CD8-positive, alpha-beta memory T cell (primary cell): ENCODE measurements at places on chromosomes 7 and 10. TPM values are rescaled to one million over a fixed set of nuclear protein-coding genes. Genes with fewer than 3 reads are reported as not detected.

DNA sequence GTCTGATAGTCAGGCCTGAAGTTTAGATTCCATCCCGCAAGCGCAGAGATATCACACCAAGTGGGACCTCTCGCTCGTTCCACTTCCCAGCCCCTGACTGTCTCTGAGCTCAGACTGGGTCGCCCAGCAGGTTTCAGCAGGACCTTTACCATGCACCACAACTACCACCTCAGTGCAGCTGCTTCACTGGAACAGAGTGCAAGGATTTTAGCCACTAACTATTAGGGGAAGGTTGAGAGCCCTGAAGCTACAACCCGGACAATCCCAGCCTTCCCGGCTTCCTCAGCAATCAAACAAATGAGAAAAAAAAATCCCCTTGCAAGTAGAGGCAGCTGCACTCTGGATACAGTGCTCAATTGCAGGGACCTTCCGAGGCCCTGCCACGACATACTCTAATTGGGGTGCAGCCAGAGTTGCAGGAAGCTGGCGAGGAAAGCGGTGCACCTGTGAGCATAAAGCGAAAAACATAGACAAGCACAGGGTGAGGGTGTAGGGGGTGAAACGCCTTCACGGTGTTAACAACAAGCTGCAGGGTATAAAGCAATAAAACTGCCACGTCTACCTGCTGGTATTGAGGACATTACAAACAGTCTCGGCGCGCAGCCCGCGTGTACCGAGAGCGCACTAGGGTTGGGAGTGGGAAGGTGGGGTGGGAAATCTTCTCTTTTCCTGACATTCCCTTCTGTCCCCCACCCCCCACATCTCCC, 2.6 kb upstream of the DLX6 start:
- DNase-seq: no peak

The CLDN4 gene
- total RNA-seq: 0.15 TPM

The TMEM270 gene
- total RNA-seq: not detected

- no peak for DNase-seq
Measured at GRCh38 chr10:88047579-88047978, 184.2 kb downstream of the PTEN start.

GRCh38 chr7:83984076-83984475, 210.5 kb downstream of the SEMA3A start:
- DNase-seq: no peak

GRCh38 chr7:99737726-99738125, 2.7 kb upstream of the CYP3A7 start:
- no peak for DNase-seq

- DNase-seq: no peak
Measured at GRCh38 chr7:4227105-4228010, 454.7 kb upstream of the FOXK1 start.

DNA sequence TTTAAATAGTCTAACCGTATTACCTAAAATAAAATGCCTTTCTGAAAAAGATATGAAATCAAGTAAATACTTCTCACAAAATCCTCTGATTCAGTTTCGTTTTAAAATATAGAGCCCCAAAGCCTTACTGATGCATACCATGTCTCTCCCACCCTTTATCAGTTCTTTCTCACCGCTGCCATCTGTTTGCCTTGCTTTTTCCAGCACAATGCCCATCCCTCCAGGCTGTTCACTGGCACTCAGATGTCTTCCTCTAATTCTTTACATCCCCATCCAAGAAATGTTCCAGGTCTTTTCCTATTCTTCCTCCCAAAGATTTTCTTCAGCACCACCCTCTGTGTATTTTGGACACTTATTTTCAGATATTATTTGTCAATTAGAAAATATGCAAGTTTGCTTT, 116.5 kb upstream of the LRRN3 start:
- no peak for DNase-seq

The PTPRN2 gene
- 0.42 TPM for total RNA-seq

DNA sequence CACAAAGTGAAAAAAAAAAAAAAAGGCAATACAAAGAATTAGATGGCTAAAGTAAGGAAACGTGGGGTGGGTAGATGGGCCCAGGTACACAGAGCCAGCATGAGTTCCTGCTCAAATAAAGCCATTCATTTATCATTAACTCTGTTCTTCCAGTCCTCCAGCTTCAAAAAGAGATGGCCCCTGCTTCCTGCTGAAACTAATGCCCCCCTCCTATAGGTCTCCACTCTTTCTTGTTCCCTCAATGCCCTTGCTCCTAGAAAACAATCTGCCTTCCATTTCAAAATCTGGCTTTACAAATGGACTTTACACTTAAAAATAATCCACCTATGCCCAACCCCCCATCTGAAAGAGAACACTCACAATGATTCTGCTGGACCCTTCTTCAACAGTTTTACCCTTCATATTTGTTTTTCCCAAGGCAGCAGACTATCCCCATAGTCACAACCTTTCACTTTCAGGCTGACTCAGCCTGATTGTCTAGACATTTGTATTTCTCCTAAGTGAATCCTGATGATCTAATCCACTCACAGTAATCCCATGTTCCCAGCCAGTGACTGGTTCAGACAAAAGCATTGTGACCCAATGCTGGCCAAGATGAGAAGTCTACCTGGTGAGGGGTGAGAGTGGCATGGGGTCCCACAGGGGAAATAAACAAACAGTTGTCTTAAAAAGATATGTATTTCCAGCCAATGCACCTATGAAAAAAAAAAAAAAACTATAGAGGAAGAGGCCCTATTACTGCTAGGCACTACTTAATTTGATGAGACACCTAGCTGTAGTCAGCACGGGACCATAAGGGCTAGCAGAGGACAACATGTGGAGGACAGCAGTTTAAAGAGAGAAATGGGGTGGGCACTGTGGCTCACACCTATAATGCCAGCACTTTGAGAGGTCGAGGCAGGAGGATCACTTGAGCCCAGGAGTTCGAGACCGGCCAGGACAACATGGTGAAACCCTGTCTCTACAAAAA, 74.6 kb upstream of the GRID1 start:
- DNase-seq: no peak

DNA sequence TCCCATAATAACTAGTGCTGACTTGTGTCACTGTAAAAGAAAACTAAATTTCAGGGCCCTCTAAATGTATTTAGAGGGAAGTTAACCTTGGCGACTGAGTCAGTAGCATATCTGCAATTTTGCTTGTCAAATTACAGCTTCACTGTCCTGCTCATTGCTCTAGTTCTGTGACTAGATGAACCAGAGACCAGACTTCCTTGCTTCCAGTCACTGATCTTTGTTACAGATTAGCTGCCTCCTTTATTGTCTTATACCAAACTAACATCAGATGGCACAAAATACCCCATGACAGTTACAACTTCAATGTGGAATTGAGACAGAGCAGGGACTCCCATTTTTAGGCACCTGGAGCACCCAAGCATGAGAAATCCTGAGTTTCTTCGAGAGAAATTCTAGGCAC, 79.9 kb upstream of the POM121L12 start:
- no peak for DNase-seq

- DNase-seq: no peak
Measured at GRCh38 chr10:126663880-126664279, 6.6 kb downstream of the C10orf90 start.

The CFAP43 gene
- total RNA-seq: not detected

DNA sequence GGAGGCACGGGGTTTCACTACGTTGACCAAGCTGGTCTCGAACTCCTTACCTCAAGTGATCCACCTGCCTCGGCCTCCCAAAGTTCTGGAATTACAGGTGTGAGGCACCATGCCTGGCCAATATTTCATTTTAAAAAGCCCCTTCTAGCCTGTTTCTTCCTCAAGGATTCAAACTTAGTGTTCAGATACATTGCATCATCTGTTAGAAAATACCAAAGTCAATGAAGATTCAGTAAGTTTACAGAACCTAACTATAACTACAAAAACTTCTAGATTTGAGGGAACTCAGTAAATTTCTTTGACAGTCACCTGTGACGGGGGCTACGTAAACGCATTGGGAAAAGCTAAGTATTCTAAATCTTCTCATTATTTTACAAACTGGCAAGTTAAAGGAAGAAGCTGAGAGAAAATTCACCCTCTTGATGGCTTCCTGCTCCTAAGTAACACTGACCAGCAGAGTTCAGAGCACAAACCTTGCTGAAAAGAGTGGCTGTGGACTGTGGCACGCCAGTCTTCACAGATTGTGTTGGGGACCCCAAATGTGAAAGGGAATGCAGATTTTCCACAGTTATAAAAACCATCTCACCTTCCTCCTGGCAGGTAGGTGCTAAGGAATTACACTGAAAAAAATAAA, 162.2 kb downstream of the PKD1L1 start:
- no peak for DNase-seq

The PSD gene
- total RNA-seq: 2.5 TPM

The AKR1C1 gene
- 0.22 TPM for total RNA-seq

The TMEM213 gene
- total RNA-seq: not detected

GRCh38 chr7:151126491-151127137, 40.3 kb downstream of the AGAP3 start:
- no peak for DNase-seq

GRCh38 chr7:75915416-75916156, 631 bp downstream of the POR start:
- peak; percentile 4 for DNase-seq

The SPDYE5 gene
- not detected for total RNA-seq

- no peak for DNase-seq
Measured at GRCh38 chr7:133741078-133741477, 386.1 kb upstream of the LRGUK start.

The WNT8B gene
- total RNA-seq: not detected

DNA sequence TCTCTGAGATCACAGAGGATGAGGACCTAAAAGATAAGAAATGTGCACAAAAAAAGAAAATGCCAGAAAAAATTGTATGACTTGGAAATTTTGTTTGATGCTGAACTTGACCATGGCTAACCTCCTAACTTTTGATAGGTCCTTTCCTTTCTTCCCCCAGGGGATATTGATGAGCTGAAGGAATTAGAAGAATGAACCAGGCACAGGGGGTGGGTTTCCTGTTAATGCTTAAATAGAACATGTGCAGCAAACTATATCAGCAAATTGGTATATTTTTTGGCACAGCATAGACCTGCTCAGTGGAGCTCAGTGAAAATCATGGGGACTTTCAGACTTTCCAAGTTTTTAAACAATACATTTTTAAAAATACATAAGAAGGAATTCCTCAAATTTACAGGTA, 300.7 kb downstream of the HDAC9 start:
- no peak for DNase-seq

DNA sequence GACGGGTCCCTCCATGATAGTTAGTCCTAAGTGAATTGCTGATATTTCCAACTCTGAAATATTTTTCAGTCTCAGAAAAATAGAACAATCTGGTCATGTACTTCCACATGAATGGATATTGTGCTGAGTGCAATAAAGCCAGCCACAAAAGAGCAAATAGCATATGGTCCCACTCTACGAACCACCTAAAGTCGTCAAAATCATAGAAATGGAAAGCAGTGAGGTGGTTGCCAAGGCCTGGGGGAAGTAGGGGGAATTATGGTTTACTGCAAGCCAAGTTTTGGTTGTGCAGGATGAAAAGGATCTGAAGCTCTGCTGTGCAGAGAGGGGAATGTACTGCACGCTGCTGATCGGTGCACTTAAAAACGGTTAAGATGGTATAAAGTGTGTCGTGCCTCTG, 313.8 kb upstream of the ADARB2 start:
- no peak for DNase-seq

- DNase-seq: no peak
Measured at GRCh38 chr10:70960783-70961570, 72.6 kb upstream of the PCBD1 start.

DNA sequence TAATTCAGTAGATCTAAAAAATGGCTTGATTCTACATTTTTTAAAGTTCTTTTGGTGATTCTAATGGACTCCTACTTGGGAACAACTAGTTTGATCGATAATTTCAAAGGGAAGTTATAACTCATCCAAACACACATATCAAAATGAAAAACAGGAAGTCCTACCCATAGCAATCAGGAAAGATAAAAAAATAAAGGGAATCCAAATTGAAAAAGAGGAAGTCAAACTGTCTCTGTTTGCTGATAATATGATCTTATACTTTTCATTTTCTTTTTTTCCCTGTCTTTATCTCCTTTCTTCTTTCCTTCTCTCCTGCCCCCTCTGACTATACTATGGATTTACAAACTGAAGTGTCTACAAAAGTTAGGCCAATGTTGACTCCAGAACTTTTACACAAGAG, 118.8 kb downstream of the IQUB start:
- DNase-seq: no peak

The AKR1D1 gene
- total RNA-seq: not detected

GRCh38 chr10:2427412-2427811, 639.9 kb upstream of the PFKP start:
- no peak for DNase-seq

- DNase-seq: no peak
Measured at GRCh38 chr7:22219036-22219435, 137.9 kb downstream of the RAPGEF5 start.

GRCh38 chr10:50585921-50586739, 37.6 kb downstream of the SGMS1 start:
- no peak for DNase-seq

The PKD2L1 gene
- not detected for total RNA-seq

DNA sequence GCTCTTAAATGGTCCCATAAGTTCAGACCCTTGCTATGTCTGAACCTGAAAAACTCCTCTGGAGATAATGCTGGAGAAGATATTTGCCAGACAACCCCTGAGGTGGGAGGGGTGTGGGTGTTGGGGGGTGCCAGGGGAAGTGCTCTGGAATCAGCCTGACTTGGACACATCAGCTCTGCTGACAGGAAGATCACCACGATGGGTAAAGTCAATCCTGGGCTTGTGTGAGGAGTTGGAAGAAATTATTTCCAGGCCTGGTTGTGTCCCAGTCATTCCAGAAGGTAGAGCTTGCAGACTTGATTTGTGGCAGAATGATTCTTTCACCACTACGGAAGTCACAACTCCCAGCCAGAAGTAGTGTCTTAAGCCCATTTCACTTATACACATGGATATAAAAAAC, 60.3 kb upstream of the UNC5B start:
- DNase-seq: no peak

The MSMB gene
- total RNA-seq: not detected

The KAZALD1 gene
- 0.18 TPM for total RNA-seq

The ZNF425 gene
- total RNA-seq: 1.4 TPM

DNA sequence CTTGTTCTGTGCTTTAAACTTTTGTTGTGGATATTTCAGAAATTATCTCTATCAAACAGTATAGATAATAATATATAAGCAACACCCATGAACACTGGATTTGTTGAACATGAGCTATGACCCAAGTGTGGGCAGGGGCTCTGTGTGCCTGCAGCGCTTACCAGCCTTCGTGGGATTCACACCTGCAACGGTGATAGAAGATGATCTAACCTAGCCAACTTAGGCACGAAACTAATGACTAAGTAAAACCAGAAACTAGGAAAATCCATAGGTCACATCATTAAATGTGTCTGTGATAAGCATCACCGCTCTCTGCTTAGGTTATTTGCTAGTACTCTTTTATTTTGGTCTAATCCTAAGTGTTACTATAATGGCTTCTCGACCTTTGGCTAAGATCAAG, 18.0 kb downstream of the SPAG6 start:
- no peak for DNase-seq
